SW 1271 (cell line): ENCODE measurements at places on chromosomes 4 and X.

DNA sequence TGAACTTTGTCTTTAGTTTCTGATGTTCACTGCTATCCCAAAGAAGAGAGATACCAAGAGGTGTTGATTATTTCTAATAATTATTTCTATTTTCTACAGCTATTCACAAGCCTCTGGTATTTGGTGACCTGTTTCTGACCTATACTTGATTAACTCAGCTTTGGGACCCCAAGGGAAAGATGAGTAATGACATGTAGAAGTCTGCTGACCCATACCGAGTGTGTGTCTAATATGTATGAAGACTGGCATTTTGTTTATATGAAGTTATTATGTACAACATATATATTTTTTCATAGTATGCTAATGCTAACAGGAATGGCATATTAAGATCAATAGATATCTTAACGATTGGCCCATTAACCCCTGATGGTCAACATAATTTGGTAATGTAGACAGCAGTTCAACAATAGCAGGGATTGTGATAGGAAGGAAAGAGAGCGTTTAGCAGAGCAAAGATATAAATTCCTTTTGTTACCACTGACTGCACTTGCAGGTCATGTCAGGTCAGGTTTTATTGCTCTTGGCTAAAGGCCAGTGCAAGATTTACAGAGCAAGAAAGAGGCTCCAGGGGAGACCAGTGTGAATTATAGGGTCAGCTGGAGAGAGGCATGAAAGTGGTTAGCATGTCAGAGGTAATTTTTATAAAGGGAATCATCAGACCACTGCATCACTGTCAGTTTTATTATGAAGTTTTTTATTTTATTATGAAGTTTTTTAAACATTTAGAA, 94.7 kb upstream of the DIPK2B start:
- no peak for DNase-seq

GRCh38 chr4:1201851-1202525, 29.6 kb upstream of the SPON2 start:
- DNase-seq: no peak

- DNase-seq: no peak
Observed at GRCh38 chr4:142202404-142203332, 566.3 kb downstream of the IL15 start.

- no peak for DNase-seq
Observed at GRCh38 chr4:3853388-3854035, 87.3 kb downstream of the ADRA2C start.

DNA sequence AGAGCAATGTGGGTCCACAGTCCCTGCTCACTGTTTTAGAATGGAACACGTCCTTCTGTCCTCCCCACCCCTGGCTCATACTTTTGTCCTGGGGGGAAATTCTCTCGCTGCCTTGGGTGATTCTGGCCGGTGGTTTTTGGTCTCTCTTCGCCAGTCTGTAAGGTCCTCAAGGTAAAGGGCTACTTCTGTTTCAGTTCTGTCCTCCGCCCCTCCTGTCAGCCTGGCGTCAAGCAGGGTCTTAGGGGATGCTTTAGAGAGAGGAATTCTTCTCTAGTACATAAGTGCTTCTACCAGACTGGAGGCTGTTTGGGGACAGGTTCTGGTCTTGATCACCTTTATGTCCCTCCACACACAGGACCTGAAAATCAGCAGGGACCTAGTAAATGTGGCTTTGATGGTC, 617 bp upstream of the MRFAP1L1 start:
- no peak for DNase-seq

- no peak for DNase-seq
Observed at GRCh38 chr4:125369098-125369497, 54.3 kb downstream of the FAT4 start.

- DNase-seq: peak; percentile 63
Observed at GRCh38 chr4:17066972-17067371, 168.5 kb upstream of the LDB2 start.
